ENCODE measurements at places on chromosomes 6 and 20. TPM values are rescaled to one million over a fixed set of nuclear protein-coding genes. Genes with fewer than 3 reads are reported as not detected.

GABRR1 gene
- not detected for total RNA-seq

ZC2HC1B gene
- total RNA-seq = not detected

- no peak for DNase-seq
Measured at GRCh38 chr20:8994045-8994444, 74.8 kb upstream of the PLCB4 start.

- DNase-seq = peak; percentile 72
Measured at GRCh38 chr20:50366270-50367103, 143.7 kb upstream of the PTPN1 start.

GRCh38 chr6:20839630-20840029 is 305.4 kb downstream of the CDKAL1 start:
- no peak for DNase-seq

DNA sequence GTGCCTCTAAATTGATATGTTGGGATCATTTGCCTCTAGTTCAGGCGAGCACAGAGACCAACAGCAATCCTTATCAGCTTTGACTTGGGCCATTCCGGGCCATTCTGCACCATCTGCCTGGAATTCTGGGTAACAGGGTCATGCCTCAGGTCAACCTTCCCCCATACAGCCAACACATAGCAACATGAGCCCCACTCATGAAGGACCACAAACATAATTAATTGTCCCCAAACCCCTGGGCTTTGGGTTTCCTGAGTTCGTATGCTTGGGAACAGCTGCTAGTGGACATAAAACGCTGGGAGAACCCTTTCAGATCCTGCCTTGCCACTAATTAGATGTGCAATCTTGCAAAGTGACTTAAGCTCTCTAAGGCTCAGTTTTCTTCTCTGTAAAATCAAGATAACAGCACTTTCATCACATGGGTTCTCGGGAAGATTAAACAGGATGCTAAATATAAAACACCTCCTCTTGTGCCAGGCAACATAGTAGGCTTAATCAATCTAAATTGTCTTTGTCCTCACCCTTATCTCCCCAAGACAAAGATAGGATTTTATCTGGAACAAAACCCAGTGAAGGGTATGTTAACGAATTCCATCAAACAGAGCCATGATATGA is 426.5 kb downstream of the CD83 start:
- DNase-seq = no peak

All from SJSA1 (cell line).